ENCODE measurements at places on chromosomes 12 and 14.

DNA sequence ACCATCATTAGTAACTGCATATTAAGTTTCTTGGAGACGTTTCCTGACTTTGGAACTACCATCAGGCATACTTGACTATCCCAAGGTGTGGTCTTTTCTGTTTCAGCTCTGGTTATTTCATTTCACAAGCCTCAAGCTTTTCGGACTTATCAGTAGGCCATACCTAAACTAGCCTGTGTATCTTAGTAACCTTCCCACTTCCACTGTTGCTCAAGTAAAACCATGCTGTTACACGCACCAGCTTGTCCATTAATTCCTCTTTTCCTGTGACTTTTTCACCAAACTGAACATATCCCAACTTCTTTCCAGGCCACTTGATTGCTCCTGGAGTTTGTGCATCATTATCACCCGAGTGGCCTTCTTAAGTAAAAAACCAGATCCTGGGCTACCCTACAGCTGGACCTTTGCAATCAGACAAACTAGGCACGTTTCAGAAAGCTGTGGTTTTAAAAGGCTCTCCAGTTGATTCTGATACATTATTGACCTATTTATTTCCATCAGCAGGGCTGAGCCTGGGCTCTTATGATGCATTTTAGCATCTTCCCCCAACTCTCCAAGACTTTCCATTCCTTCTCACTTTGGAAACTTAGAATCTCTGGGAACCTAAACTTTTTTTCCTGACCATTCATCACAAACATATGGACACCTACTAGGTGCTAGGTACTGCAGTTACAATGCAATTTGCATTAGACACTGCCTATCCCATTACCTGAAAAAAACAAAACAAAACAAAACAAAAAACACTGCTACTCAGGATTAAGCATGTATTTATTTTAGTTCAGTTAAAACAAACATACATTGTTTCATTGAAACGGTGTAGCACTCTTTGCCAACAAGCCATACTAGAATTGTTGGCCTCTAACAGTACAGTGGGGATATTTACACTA, 14.9 kb downstream of the SLC38A2 start:
- DNase-seq = peak; percentile 75

DNA sequence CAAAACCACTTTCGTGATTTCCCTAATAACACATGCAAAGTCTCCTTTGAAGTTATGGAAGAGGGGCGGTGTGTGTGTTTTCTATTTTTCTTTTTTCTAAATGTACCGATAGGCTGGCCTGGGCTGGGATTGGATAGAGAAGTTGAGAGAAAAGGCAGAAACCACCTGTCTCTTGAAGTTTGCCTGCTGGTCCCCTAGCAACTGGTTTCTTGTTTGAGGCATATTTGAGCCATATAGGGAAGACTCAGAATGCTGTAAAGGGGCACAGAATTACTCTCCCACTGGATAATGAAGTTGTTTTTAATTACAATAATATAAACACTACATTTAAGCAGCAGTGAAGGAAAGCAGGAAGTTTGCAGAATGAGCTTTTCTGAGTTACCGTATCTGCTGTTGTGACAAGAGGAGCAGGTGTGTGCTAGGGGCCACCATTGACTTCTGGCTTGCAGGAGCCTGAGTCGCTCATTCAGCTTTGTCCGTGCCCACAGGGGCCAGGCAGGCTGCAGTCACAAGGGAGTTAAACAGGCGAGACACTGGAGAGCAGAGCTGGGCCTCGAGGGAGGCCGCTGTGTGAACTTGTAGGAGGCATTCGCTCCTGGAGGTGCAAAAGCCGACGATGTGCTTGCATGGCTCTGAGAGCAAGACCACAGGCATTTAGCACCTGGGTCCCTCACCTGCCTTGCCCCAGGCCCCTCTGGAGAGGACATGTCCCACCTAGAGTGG, 173.8 kb upstream of the RGS6 start:
- no peak for DNase-seq

- no peak for DNase-seq
Measured at GRCh38 chr12:113825705-113826104, 140.4 kb downstream of the RBM19 start.

DNA sequence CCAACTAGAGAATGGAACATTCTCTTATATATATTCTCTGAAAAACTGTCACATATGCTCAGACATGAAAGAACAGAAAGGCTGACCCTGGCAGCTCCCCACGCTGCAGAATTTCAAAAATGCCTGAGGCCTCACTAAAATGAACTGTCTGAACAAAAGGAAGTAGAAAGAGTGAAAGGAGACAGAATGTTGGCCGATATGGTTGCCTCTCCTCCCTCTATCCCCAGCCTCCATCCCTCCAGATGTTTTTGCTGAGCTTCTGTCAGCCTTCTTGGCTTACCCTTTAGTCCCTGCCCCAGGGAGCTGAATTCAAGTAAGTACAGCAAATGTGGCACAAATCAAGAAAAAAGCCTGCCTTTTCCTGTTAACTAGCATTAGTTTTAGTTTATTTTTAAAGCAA, 6.9 kb downstream of the SMCO2 start:
- DNase-seq = no peak

DNA sequence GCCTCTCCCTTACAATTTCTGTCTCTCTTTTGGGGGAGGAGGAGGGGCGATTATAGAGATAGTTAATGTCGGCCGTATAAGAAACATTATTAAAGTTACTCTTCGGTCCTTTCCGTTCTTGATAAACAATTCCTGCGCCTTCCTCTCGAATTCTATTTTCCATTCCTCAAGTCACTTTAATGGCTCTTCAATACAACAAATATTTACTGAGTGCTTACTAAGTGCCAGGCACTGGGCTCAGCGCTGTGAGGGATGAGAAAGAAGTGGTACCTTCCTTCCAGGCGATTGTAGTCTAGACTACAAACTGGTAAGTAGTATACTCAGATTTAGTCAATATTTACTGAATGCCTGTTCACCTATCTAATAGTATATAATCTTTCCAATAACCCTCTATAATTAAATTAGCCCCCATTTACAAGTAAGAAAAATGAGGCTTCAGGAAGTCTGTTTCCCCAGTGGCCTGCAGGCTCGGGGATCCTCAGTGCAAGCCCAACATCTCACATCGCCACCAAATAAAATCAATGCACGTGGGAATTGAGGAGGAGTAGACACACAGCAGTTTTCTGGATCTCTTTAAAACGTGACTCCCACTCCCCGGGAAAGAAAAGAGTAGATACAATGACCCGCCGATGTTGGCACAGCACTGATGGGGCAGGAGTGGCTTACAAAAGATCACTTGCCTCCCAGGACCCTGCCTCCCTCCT, 589 bp upstream of the ZNF219 start:
- no peak for DNase-seq

- no peak for DNase-seq
Measured at GRCh38 chr12:46548605-46549071, 176.1 kb upstream of the SLC38A2 start.
